ENCODE measurements at places on chromosomes 1 and 21.
A peak's percentile ranks its signal among the peaks of the same experiment; 100 is the strongest.

GRCh38 chr21:42687796-42688195 lies 34.4 kb downstream of the PDE9A start:
- no peak for DNase-seq

DNA sequence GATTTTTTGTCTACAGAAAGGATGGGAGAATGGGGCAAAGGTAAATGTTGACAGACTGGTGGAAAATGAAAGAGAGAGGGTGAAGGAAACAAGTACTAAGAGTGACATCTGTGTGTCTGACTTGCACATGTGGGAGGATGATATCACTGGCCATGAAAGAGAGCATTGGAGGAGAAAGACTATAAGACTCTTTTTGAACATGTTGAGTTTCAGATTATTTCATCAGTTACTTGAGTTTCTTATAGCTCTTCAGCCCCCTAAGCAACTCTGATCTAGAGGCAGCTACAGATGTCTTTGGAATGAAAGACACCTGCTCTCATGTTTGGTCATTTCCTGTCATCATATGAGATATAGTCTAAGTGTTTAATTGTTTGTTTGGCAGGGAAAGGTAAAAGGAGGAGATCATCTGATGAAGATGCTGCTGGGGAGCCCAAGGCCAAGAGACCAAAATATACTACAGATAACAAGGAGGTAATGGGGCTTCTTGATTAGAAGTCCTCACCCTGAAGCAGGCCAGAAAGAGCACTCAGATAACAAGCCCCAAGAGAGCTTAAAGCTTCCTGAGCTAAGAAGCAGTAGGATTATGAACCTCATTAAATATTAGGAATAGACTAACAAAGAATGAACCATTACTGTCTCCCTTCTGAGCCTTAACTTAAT lies 4.5 kb downstream of the POLR3C start:
- DNase-seq, result no peak

DNA sequence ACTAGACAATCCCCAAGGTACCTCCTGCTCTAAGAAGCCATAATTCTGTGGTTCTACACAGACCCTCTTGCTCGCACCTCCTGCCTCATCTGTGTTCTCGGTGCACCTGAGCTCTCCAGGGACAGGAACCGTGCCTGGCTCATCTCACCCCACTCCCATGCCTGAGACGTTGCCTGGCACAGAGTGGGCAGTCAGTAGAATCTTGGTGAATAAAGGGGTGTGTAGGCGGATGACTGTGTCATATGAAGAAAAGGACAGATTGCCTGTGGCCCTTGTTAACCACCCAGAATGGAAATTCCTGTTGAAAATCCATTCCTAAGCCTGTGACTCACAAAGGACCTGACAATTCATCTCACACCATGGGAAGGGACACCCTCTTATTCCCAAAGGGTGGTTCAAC lies 92.9 kb downstream of the KCNN3 start:
- no peak for DNase-seq

GRCh38 chr1:164794356-164794755 lies 235.4 kb downstream of the PBX1 start:
- no peak for DNase-seq

GRCh38 chr1:225517697-225518096 lies 89.9 kb upstream of the LBR start:
- no peak for DNase-seq

- no peak for DNase-seq
Measured at GRCh38 chr1:224383218-224383617, 26.5 kb downstream of the CNIH4 start.

- no peak for DNase-seq
Measured at GRCh38 chr1:78121710-78122109, 75.9 kb downstream of the GIPC2 start.

- no peak for DNase-seq
Measured at GRCh38 chr1:98910827-98911226, 93.8 kb downstream of the PLPPR5 start.

GRCh38 chr1:228110556-228110955 lies 1.5 kb upstream of the MRPL55 start:
- no peak for DNase-seq

GRCh38 chr1:102032534-102032933 lies 35.8 kb upstream of the OLFM3 start:
- DNase-seq, result no peak

GRCh38 chr1:206442101-206442500 lies 28.2 kb upstream of the IKBKE start:
- no peak for DNase-seq

- no peak for DNase-seq
Measured at GRCh38 chr1:87805666-87806378, 477.1 kb downstream of the LMO4 start.

DNA sequence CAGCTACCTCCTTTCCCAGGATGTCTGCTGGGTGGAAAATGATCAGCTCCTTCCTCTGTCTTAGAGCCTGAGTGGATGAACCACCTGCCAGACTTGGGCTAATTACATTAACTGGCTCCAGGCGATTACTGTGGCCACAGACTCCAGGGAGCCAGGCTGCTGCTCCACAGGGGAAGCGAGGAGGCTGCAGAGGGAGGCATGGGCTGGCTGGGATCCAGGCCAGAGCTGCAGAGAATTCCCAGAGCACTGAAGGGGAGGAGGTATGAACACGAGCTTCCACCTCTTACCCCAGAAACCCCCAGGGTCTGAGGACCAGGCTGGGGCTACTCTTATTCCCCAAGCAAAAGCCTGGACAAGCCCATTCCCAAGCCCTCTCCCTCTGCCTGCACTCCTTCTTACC lies 136.0 kb upstream of the KLHDC7A start:
- no peak for DNase-seq

DNA sequence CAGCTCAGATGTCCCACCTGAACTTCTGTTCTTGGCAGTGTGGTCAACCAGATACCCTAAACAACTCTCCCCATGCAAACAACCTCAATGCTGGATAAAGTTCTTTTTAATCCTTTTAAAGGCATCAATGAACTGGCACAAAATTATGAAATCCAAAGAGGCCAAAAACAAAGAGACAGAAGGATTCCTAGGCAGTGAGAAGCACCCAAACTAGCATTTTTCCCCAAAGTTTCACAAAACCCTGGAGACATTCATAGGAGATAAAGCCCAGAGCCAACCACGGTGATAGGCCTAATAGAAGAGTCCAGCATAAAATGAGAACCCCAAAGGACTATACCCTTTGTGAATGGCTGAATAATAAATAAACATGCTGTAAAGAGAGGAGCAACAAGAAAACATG lies 50.7 kb downstream of the MATN1 start:
- DNase-seq, result no peak

DNA sequence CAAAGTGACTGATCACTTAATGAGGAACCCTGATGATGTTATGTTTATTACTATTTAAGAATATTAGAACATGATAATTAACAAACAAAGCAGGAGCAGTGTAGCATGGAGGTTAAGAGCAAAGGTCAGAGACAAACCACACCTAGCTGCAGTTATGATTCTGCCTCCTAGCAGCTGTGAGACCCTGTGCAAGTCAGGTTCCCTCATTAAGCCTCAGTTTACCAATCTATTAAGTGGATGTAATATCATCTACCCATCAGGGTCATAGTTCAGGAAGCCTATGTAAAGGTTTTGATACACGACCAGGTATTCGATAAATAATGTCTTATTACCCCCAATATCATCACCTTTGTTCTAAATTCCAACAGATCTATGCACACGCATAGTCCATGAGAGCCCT lies 32.0 kb downstream of the DUSP10 start:
- no peak for DNase-seq

GRCh38 chr1:116353155-116353554 lies 19.9 kb upstream of the ATP1A1 start:
- no peak for DNase-seq

GRCh38 chr1:27652111-27652864 lies 17.3 kb upstream of the FGR start:
- no peak for DNase-seq

GRCh38 chr1:211908453-211908852 lies 77.9 kb upstream of the LPGAT1 start:
- no peak for DNase-seq

GRCh38 chr1:53654216-53655210 lies 84.5 kb downstream of the GLIS1 start:
- peak; percentile 38 for DNase-seq

GRCh38 chr1:107572674-107573211 lies 392.2 kb downstream of the VAV3 start:
- no peak for DNase-seq

- no peak for DNase-seq
Measured at GRCh38 chr1:1442069-1442770, 6.7 kb downstream of the VWA1 start.

- DNase-seq, result no peak
Measured at GRCh38 chr21:26422706-26423105, 150.4 kb downstream of the CYYR1 start.

DNA sequence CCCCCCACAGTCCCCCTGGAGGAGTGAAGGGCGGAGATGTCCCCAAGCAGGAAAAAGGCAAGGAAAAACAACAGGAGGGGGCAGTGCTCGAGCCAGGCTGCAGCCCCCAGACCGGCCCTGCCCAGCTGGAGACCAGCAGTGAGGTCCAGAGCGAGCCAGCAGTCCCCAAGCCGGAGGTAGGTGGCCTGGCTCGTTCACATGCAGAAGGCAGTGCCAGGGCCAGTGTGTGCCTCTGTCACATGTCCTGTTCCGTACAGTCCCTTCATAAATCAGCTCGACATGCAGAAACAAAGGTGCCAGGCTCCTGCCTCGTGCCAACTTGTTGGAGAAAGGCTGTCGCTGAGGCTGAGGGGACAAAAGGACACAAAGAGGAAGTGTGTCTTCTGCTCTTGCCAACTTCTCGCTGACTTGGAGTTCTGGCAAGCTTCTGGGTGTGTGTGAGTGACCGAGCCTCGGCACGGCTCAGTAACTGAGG lies 24.1 kb upstream of the MPZL1 start:
- DNase-seq, result peak; percentile 83

DNA sequence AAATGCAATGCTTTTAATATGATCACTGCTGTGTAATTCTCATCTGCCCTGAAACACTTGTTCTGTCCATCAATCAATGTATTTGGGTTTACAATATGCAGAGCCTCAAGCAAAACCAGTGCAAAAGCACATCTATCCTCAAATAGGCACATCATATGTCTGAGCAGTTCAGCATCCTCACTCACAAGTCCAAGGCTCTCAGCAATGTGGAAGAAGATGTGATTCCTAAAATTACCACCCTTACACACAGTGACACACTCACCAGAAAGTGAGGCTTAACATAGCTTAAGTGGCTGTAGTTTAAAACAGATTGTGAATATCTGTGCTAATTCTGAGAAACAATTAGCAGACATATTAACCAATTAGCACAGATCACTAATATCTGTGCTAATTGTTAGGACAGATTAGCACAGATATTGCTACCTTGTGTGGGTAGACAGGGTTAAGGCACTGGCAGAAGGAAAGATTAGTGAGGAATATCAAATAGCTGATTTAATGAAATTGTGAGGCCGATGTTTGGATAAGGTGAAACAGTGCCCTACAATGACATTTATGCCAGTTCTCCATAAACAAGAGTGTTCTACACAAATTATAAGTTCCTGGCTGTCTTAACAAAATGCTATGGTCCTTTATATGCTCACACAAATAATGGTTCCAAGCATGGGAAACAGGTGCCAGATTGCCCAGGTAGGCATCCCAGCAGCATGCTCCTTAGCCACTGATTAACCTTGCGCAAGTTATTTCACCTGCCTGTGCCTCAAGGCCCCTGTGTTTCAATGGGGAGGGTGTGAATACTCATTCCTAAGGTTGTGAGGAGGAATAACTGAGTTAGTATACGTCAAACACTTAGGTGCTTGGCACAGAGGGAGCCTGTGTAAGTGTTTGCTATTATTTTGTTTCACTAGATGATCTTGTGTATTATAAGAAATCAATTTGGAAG lies 41.7 kb downstream of the MRPL39 start:
- no peak for DNase-seq

DNA sequence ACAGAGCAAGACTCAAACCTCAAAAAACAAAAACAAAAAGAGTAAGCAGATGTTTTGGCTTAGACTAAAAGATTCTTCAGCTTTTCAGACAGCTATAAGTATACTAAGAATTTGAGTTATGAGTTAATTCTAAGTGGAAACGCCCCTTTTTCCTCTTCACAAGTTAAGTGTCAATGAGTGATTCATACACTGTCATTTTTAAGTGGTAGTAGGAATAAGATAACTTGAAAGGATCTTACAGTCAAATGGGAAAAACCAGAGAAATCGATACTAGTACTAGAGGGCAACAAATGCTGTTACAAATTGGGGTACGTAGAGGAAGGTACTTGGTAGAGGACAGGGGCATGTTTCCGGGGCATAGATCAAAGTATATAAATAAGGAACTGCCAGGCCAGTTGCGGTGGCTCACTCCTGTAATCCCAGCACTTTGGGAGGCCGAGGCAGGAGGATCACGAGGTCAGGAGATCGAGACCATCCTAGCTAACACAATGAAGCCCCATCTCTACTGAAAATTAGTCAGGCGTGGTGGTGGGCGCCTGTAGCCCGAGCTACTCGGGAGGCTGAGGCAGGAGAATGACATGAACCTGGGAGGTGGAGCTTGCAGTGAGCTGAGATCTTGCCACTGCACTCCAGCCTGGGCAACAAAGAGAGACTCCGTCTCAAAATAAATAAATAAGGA lies 7.4 kb downstream of the H3-3A start:
- no peak for DNase-seq

- no peak for DNase-seq
Measured at GRCh38 chr1:197736685-197737084, 38.6 kb downstream of the DENND1B start.

GRCh38 chr21:24208562-24209260 lies 1398.6 kb downstream of the MRPL39 start:
- DNase-seq, result no peak

- DNase-seq, result no peak
Measured at GRCh38 chr1:64246294-64246917, 43.0 kb downstream of the UBE2U start.

DNA sequence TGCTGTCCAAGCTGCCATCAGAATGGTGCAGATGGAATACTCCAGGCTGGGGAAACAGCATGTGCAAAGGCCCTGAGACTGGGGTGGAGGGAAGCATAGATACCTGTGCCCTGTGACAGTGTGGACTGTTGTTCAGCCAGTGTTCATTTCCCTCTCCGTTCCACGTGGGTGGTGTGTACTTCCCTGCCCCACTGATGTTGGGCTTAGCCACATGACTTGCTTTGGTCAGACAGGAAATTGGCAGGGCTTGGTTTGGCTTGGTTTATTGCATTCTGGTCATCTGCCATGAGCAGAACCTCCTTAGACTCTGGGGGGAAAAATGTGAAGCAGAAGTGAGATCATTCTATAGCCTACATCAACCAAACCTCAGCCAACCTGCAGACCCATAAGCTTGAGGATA lies 102.4 kb upstream of the IGSF21 start:
- DNase-seq, result no peak

- DNase-seq, result no peak
Measured at GRCh38 chr1:184485751-184486723, 99.2 kb downstream of the C1orf21 start.

GRCh38 chr21:43313221-43313938 lies 113.6 kb downstream of the SIK1 start:
- no peak for DNase-seq

GRCh38 chr1:21966247-21967000 lies 10.4 kb upstream of the CELA3B start:
- no peak for DNase-seq

DNA sequence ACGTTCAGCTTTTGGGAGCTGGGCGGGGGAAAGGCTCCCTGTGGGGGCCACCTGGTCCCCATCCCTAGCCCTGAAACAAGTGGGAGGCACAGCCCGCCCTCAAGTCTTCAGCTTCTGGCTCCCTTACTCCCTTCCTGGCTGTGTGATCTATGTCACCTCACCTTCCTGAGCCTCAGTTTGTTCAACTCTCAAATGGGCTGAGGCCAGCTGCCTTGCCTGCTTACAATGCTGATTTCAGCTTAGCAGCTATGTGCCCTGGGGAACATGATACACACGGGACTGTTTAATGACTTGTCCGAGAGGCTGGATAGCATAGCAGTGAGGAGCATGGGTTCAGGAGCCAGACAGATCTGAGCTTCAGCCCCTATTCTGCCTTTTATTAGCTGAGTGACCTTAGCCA lies 19.3 kb downstream of the GRHL3 start:
- no peak for DNase-seq

All from suprapubic skin (tissue), 4 donors.